ENCODE measurements at places on chromosomes 11 and 22.

DNA sequence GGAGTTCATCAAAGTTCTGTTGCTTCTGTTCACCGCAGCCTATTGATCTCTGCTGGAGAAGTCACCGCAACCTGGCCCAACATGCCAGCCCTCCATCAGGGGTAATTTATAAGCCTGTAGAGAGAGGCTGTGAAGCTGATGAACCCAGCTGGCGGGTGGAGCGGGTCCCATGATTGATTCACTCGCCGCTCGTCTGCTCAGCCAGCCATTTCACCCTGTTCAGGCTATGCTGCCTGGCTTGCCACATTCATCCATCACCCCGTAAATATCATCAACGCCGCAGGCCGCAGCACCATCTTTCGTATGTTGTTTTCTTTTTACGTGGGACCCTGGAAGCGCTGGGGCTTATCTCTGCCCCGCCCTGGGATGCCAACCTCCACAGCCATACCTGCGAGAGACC is 116.7 kb upstream of the OPCML start:
- no peak for DNase-seq

DNA sequence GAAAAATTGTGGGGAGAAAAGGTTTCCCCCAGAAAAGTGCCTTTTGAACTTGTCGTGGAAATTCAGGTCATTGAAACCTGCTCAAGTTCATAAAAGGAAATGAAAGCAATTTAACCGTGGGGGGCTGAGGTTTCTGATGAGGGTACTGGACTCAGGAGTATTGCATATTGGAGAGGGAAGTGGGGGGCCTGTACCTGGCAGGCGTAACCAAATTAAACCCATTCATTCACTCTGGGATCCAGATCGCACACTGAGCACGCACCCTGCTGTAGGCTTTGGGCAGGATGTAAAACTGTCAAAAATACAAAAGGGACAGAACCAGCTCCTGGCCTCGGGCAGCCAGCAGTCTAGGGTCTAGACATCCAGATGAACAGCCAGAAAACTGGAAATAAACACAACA is 1517.4 kb downstream of the BRD1 start:
- no peak for DNase-seq

DNA sequence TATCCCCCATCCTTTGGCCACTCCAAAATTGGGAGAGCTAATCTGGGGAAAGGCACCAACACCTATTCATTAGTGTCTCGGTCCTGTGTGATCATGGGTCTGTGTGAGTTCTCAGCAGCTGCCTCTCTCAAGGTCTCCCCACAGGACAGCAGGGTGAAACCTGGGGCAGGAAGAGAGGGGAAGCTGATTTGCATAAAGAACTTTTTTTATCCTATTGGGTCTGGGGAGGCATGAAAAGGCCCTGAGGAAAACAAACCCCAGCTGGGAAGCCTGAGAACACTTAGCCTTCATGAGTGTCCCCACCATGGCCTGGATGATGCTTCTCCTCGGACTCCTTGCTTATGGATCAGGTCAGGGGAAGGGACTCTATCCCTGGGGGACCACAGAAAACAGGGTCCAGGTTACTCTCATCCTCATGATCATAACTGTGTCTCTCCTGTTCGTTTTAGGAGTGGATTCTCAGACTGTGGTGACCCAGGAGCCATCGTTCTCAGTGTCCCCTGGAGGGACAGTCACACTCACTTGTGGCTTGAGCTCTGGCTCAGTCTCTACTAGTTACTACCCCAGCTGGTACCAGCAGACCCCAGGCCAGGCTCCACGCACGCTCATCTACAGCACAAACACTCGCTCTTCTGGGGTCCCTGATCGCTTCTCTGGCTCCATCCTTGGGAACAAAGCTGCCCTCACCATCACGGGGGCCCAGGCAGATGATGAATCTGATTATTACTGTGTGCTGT is 116.0 kb upstream of the TOP3B start:
- DNase-seq, result no peak

GRCh38 chr11:39461066-39461465 is 1998.4 kb downstream of the LRRC4C start:
- no peak for DNase-seq

DNA sequence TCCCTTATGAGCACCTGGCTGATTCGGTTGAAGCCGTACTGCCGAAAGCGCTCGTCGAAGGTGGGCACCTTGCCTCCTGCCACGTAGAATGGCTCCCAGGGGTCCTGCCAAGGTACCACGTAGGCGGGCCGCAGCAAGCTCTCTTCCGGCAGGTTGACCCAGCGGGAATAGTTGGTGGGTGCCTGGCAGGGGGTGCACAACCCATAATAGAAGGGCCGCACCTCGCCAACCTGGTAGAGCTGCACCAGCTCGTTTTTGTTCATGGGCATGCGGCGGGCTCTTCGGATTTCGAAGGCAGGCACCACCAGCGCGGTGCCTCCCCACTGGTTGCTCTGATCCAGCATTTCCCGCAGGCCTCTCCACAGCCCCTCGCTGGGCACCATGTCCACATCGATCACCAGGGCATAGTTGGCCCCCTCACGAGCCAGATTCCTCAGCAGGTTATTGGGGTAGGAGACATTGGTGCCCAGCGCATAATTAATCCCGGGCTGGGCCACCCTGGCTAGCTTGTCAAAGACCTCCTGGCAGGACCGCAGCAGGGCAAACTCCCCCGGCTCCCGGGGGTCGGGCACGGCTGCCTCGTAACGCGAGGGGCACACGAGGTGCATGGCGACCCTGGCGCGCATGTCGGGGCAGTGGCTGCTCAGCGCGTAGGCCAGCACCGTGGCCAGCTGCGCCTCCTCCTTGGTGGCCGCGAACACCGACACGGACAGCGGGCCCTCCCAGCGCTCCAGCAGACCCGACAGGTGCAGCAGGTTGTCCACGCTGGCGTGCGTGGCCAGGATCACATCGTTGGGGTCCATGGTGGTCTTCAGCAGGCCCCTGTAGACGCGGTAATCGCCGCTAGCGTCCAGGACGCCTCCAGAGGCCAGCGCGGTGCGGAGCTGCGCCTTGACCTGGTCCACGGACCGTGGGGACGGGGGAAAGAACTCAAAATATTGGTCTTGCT is 679 bp downstream of the B4GAT1 start:
- DNase-seq, result no peak

GRCh38 chr22:49968831-49969661 is 8.5 kb downstream of the PIM3 start:
- DNase-seq, result no peak

GRCh38 chr22:46593996-46594946 is 25.9 kb upstream of the GRAMD4 start:
- DNase-seq, result no peak

DNA sequence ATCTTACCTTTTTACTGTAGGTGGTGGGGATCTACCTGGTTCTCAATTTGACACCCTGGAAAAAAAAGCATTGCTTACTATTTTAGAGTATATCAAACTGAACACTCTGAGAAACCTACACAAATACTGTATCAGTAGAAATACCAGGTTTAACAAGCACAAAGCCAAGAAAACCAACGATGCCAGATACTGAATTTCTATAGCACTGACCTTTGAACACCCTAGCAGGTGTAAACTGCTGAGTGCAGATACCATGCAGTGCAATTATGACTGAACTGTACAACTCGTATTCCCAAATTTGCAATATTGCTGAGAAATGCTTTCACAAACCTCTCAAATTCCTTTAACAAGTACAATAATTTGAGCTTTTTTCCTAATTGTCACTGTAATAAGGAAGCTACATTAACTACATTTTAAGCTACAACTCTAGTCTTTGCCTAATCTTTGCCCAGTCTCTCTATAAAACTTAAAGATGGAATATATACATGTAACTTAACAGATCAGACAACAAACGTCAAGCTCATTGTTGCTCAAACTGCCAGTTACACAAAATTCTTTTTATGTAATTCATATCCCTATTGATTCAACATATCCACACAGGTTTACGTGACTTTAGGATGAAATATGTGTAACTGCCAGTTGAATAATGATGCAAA is 8.9 kb downstream of the TAF1D start:
- DNase-seq, result no peak

- no peak for DNase-seq
These were observed 6.1 kb downstream of the MUC5B start for GRCh38 chr11:1228921-1229451.

DNA sequence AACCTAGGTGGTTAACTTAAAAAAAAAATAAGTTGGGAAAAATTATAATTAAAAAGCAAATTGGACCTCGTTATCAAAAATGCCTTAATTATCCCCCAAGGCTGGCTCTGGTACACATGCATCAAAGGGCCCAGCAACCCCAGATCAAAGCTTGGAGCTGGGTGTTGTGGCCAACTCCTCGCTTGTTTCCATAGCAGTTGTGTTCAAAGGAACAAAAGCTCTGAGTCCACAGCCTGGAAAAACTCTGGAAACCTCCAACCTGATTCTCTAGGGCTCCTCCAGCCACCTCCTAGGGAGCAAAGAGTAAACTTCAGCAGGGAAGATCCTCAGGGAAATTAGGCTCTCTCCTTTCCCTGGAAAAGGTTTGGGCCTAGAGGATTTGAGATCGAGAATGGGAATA is 149.4 kb downstream of the NXPE2 start:
- no peak for DNase-seq

DNA sequence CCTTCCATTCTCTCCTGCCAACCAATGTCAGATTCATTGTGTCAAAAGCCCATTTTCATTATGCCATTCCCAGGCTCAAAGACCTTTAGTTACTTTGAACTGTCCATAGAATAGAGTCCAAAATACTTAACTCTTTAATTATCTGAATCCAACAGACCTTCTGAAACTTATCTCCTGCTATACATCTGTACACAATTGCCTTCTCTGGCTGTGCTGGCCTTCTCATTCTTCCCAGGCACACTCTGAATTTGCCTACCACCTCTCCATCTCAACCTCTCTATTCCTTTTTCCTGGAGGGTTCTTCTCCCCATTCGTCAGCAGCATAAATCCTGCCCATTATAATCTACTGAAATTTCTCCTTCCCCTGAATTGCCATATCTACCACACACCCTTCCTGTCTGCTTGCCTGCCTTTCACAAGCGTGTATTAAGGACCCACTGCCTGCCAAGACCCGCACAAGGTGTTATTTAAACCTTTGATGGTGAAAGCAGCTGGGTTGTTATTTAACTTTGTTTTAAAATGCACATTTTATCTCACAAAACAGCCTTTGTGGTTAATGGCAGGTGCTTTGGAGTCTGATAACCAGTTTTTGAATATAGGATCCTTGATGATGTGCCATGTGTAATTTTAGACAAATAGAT is 125.9 kb downstream of the CCDC81 start:
- no peak for DNase-seq

GRCh38 chr11:117160826-117161225 is 16.7 kb downstream of the PAFAH1B2 start:
- DNase-seq, result no peak

GRCh38 chr11:73198677-73199076 is 19.4 kb upstream of the P2RY2 start:
- no peak for DNase-seq

DNA sequence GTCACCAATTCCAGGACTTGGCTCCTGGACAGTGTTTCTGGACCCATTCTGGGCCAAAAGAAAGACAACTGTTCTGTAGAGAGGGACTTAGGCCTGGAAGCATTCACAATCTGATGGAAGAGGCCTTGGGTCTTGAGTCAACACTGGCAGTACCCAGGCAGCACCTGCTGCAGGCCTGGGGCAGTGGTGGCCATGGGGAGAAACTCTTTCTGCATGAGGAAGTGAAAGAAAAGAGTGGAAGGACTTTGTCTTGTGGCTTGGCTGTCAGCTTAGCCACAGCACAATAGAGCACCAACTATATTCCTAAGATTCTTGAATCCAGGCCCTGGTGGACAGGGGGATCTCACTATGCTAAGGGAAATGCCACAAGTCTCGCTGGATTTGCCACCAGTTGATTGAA is 70.6 kb downstream of the CTSC start:
- no peak for DNase-seq

GRCh38 chr11:61787928-61788491 is 4.4 kb downstream of the TMEM258 start:
- DNase-seq, result peak; percentile 50

- DNase-seq, result no peak
These were observed 57.6 kb downstream of the FBXO7 start for GRCh38 chr22:32531931-32532819.

DNA sequence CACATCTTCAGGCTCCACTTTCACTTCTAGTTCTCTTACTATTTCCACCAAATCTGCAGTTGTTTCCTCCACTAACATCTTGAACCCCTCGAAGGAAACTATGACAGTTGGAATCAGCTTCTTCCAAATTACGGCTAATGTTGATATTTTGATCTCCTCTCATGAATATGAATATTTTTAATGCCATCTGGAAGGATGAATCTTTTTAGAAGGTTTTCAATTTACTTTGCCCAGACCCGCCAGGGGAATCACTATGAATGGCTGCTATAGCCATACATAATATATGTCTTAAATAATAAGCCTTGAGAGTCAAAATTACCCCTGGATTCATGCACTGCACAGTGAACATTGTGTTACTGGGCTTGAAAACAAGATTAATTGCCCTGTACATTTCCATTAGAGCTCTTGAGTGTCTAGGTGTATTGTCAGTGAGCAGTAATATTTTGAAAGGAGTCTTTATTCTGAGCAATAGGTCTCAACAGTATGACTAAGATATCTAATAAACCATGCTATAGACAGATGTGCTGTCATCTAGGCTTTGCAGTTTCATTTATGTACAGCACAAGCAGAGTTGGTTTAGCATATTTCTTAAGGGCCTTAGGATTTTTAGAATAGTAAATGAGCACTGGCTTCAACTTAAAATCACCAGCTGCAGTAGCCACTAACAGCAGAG is 48.3 kb upstream of the LRRC55 start:
- no peak for DNase-seq

GRCh38 chr11:127137771-127138280 is 137.3 kb upstream of the KIRREL3 start:
- no peak for DNase-seq
